ENCODE measurements at places on chromosomes 3 and 15. TPM values are rescaled to one million over a fixed set of nuclear protein-coding genes. Genes with fewer than 3 reads are reported as not detected.

- no peak overlapping the region for H3K4me3 ChIP-seq
- DNase-seq: no peak
- no peak overlapping the region for H3K27ac ChIP-seq
- H3K27me3 ChIP-seq: peaks cover 27% of the 10 kb centered on the region
Observed at GRCh38 chr15:74220475-74221248, 15.5 kb upstream of the CCDC33 start.

Gene SLC22A14
- not detected for total RNA-seq

DNA sequence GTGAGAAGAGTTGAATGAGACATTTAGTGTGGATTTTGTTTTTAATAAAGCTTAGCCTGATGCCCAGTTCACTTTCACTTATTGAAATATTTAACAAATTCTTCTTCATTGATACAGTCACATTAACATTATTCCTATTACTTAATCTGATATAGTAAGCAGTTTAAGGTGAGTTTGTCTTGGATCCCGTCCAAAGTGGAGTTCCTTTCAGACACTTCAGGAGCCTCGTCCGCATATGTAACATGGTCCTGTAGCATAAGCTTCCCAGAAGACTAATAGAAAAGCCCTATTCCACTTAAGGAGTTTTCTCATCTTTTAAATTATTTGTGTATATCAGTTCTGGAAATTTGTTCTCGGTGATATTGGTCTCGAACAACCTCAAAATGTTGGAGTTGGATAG is 39.7 kb upstream of the MLF1 start:
- H3K4me3 ChIP-seq: no peak overlapping the region
- no peaks in the 10 kb centered on the region for H3K27me3 ChIP-seq
- H3K27ac ChIP-seq: no peak overlapping the region
- no peaks in the 10 kb centered on the region for H3K36me3 ChIP-seq
- DNase-seq: no peak
- no peaks in the 10 kb centered on the region for H3K4me1 ChIP-seq

DNA sequence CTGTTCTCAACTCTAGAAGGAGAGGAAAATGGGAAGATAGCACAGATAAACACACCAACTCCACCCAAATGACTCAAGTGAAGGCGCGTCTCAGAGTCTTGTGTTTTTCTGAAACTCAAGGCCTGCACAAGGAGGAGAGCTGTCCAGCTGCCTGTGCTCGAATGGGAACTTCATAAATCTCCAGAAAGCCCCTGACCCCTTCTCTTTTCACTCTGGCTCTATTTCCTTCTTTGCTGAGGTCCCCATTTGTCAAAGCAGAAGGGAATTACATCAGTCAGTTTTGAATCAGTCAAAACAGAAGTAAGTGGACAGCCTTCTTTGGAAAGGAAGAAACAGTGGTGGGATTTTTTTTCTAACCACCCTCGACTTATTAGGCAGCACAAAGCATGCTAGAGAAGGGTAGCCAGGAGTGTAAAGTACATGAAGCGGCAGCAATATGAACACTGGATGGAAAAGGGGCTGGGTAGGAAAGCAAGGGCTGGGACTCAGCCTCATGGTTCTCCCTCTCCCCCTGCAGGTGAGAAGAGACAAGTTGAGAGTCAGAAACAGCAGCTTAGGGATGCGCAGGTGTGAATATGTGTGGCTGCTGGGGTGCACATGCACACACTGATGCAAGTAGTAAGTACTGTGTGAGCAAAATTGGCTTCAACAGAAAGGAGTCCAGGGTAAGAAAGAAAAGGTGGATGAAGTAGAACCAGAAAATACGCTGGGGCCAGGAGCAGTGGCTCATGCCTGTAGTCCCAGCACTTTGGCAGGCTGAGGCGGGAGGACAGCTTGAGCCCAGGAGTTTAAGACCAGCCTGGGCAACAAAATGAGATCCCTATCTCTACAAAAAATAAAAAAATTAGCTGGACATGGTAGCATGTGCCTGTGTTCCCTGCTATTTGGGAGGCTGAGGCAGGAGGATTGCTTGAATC is 36.6 kb upstream of the MAGEF1 start:
- H3K27me3 ChIP-seq: peaks cover 1% of the 10 kb centered on the region
- peaks cover 9% of the 10 kb centered on the region for H3K4me1 ChIP-seq
- DNase-seq: no peak
- H3K27ac ChIP-seq: no peak overlapping the region
- no peak overlapping the region for H3K4me3 ChIP-seq

Gene SH2D7
- total RNA-seq: not detected

Gene ROPN1B
- total RNA-seq: not detected

GRCh38 chr3:185744997-185745843 is 79.6 kb downstream of the IGF2BP2 start:
- H3K27me3 ChIP-seq: peaks cover 20% of the 10 kb centered on the region
- H3K27ac ChIP-seq: no peak overlapping the region

Gene SSR3
- total RNA-seq: 174 TPM

GRCh38 chr15:39139431-39140059 is 441.3 kb upstream of the THBS1 start:
- peaks cover 2% of the 10 kb centered on the region for H3K36me3 ChIP-seq
- DNase-seq: no peak
- H3K4me1 ChIP-seq: peaks cover 20% of the 10 kb centered on the region
- H3K27me3 ChIP-seq: peaks cover 5% of the 10 kb centered on the region

Gene LYZL4
- not detected for total RNA-seq

Gene GOLGA8K
- 0.81 TPM for total RNA-seq

- H3K36me3 ChIP-seq: peaks cover 16% of the 10 kb centered on the region
- peaks cover 64% of the 10 kb centered on the region for H3K4me1 ChIP-seq
- DNase-seq: no peak
- no peak overlapping the region for H3K27ac ChIP-seq
- H3K4me3 ChIP-seq: no peak overlapping the region
Observed at GRCh38 chr3:39264053-39264452, 15.8 kb downstream of the CX3CR1 start.

Gene ATP13A5
- total RNA-seq: not detected

DNA sequence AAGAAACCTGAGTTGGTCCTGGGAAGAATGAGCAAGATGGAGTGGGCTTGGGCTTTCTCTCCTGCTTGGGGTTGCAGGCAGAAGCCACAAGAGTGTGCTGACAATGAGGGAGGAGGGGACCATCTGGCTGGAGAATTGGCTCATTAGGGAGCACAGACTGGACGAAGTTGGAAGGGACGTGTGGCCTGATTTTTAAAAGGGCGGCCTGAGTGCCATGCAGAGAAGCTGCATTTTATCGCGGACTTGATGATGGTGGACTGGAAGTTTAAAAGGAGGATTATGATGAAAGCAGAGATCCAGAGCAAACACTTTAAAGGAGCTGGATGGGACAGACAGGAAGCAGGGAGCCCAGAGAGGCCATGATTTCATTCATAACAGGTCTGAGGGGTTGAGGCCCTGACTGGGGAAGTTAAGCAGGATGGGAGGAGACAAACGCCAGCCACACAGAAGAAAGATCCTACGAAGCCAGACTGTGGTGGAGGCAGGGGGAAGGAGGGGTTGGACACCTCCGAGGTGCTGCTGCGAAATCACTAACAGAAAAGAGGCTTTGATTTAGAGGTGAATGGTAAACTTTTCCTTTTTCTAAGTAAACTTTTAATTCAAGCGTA is 23.6 kb downstream of the TLNRD1 start:
- H3K27ac ChIP-seq: peak overlapping the region; percentile 90
- peaks cover 52% of the 10 kb centered on the region for H3K4me1 ChIP-seq
- no peaks in the 10 kb centered on the region for H3K27me3 ChIP-seq
- H3K4me3 ChIP-seq: no peak overlapping the region
- peaks cover 27% of the 10 kb centered on the region for H3K36me3 ChIP-seq

Gene FYCO1
- total RNA-seq: 21.7 TPM

Gene CCDC13
- 0.83 TPM for total RNA-seq

Gene CGNL1
- total RNA-seq: not detected

DNA sequence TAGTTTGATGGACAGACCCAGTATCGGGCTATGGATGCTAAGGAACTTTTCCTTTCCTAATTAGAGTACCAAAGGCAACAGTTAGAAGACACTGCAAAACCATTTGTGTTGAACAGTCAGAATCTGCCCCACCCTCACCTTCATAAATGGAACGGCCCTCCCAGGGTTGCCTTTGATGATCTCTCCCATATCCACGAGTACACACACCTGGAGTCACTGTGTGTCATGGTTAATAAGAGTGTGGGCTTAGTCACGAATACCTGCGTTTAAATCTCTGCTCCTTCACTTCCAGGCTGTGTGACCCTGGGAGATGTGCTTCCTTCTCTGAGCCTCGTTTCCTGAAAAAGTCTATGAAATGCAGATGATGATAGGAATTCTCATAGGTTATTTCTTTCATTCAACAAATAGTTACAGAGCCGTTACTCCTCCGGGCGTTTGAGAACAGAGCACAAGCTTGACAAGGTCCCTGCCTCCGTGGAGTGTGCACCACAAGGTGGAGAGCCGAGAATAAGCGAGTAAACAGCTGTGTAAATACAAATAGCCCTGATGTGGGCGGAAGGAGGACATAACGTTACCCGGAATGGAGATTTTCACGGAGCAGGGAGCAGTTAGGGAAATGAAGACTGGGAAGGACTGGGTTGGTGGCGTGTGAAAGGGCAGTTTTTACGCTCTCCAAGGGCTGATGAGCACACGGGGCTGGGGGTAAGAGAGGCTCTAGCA is 6.7 kb downstream of the SLC51A start:
- H3K27me3 ChIP-seq: no peaks in the 10 kb centered on the region
- DNase-seq: no peak
- H3K4me3 ChIP-seq: no peak overlapping the region
- no peaks in the 10 kb centered on the region for H3K36me3 ChIP-seq

DNA sequence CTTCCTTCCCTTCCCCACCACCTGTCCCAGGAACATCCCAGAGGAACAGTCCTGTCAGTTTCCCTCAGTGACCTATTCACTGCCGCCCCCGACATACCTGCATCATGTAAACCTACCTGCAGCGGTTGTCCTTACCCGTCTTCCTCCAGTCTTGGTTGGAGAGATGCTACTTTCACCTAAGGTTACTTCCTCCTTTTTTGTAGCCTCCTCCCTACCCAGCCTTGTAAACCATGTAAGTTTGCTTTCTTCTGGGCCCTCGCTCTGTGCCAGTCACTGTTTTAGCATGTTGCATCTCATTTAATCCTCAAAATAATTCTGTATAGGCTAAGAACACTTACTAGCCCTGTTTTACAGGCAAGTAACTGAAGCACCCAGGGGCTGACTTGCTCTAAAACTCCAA is 58.3 kb downstream of the GPR171 start:
- no peaks in the 10 kb centered on the region for H3K36me3 ChIP-seq
- no peak overlapping the region for H3K27ac ChIP-seq
- no peak overlapping the region for H3K4me3 ChIP-seq

Gene CDHR4
- total RNA-seq: not detected

- H3K27ac ChIP-seq: no peak overlapping the region
- H3K36me3 ChIP-seq: no peaks in the 10 kb centered on the region
- no peaks in the 10 kb centered on the region for H3K27me3 ChIP-seq
- DNase-seq: no peak
- no peak overlapping the region for H3K4me3 ChIP-seq
- H3K4me1 ChIP-seq: no peaks in the 10 kb centered on the region
Observed at GRCh38 chr3:29758434-29759322, 477.8 kb downstream of the RBMS3 start.

DNA sequence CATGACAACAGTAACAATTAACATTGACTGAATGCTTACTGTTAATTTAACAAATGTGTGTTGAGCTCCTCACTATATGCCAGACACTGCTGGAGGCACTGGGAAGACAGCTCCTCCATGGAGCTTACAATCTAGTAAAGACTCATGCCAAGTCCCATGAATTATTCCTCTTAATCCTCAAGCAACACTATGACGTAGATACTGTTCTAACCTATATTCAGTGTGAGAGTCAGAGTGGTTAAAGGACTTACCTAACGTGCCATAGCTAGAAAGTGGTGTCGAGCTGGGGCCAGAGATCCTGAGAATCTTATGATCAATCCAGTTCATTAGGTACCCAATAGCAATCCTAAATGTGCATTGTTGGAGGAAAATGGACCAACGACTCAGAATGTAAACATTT is 43.6 kb downstream of the MYO1E start:
- H3K36me3 ChIP-seq: no peaks in the 10 kb centered on the region
- DNase-seq: no peak
- no peak overlapping the region for H3K4me3 ChIP-seq

DNA sequence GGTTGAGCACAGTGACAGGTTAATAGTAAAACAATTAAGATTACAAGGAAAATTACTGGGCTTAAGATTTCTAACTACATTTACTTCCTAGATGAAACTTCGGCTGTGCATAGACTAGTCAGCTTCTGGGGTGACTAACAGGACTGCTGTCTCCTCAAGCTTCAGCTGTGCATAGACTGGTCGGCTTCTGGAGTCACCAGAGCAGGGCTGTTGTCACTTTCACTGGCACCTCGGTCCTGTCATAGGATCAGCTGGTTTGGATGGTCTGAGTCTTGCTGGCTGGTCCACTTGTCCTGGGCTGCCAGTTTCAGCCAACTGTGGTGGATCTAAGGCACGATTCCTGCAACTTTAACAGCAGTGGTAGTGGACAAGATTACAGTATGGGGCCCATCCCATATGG is 23.9 kb upstream of the ACAD9 start:
- H3K4me3 ChIP-seq: no peak overlapping the region
- peaks cover 21% of the 10 kb centered on the region for H3K36me3 ChIP-seq
- H3K27ac ChIP-seq: no peak overlapping the region
- H3K4me1 ChIP-seq: no peaks in the 10 kb centered on the region
- H3K27me3 ChIP-seq: no peaks in the 10 kb centered on the region

DNA sequence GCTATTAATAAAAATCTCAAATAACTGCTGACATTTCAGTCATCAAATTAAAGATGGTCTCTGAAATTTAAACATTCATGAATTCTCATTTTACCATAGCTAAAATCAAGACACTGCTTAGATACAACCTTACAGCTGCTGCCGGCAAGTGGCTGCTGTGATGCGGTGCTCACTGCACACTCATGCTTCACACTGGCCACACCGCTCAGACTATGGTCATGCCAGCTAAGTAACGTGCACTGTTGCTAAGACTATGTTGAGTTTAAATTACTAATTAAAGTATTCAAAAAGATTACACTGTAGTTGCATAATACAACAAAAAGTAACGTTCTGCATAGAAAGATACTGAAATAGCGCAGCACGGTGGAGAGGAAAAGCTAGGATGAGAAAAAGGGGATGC is 12.1 kb downstream of the ATP13A3 start:
- no peak overlapping the region for H3K4me3 ChIP-seq
- H3K27me3 ChIP-seq: no peaks in the 10 kb centered on the region
- H3K27ac ChIP-seq: no peak overlapping the region
- no peak for DNase-seq

Gene ALAS1
- total RNA-seq: 62.6 TPM

GRCh38 chr3:141334627-141335250 is 33.6 kb upstream of the ZBTB38 start:
- peaks cover 4% of the 10 kb centered on the region for H3K27me3 ChIP-seq
- H3K4me3 ChIP-seq: no peak overlapping the region
- H3K36me3 ChIP-seq: no peaks in the 10 kb centered on the region
- no peak for DNase-seq

- no peak for DNase-seq
- no peak overlapping the region for H3K4me3 ChIP-seq
Observed at GRCh38 chr15:67690936-67691335, 134.4 kb upstream of the SKOR1 start.

Measured in activated CD4-positive, alpha-beta memory T cell treated with anti-CD3 and anti-CD28 coated beads, Interleukin-2, amount 10 ng/mL, durations not matched to agents 7 days and 5 days (primary cell).